ENCODE measurements at places on chromosomes 1 and 21. TPM values are rescaled to one million over a fixed set of nuclear protein-coding genes. Genes with fewer than 3 reads are reported as not detected.

GRCh38 chr1:151013518-151013917 lies 5.3 kb downstream of the PRUNE1 start:
- DNase-seq = no peak

GRCh38 chr1:212284332-212284743 lies 872 bp upstream of the PPP2R5A start:
- no peak for DNase-seq

DNA sequence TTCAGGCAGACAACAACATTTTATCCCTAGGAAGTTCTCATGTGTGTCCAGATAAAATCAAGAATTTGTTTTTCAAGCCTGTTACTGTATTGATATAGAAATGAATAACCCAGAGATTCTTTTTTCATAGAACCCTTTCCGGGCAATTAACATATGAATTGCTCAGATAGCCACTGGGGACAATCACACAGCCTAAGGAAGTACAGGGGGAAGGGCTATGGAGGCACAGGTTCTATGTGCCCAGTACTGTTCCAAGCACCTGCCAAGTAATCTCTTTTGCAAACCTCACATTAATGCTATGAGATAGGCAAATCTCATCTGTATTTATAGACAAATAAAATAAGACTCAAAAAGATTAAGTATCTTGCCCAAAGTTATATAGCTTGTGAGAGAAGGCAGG lies 84.9 kb downstream of the NTNG1 start:
- no peak for DNase-seq

- DNase-seq = no peak
These were observed 88.6 kb upstream of the SLC35F3 start for GRCh38 chr1:233815865-233816264.

DNA sequence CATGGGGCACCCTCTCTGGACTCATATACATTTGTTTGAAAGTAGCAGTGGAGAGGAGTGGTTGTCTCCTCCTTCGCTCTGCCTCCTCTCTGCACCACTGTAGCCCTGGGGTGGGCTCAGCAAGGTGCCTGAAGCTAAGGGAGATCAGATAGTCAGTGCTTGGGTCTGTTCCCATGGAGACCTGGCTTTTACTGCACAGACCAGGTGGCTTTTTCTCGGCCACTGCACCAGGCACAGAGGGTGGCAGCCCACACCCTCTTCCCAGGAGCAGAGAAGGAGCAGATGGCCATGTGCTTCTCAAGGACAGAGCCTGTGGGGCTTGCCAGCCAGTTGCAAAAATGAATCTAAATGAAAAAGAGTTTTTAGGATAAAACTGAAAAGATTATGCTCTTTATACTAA lies 123.4 kb upstream of the KCNK1 start:
- DNase-seq = no peak

MYOM3 gene
- not detected for total RNA-seq

Measured in CD4-positive, alpha-beta memory T cell (primary cell).